Activated CD8-positive, alpha-beta T cell treated with anti-CD3 and anti-CD28 coated beads, Interleukin-2, amount 10 ng/mL, durations not matched to agents 7 days and 5 days (primary cell): ENCODE measurements at places on chromosomes 3 and 15. TPM values are rescaled to one million over a fixed set of nuclear protein-coding genes. Genes with fewer than 3 reads are reported as not detected.

The P2RY1 gene
- total RNA-seq, result 0.37 TPM

The ZCWPW2 gene
- 0.31 TPM for total RNA-seq

The THRB gene
- not detected for total RNA-seq

The VIPR1 gene
- total RNA-seq, result 9.5 TPM

DNA sequence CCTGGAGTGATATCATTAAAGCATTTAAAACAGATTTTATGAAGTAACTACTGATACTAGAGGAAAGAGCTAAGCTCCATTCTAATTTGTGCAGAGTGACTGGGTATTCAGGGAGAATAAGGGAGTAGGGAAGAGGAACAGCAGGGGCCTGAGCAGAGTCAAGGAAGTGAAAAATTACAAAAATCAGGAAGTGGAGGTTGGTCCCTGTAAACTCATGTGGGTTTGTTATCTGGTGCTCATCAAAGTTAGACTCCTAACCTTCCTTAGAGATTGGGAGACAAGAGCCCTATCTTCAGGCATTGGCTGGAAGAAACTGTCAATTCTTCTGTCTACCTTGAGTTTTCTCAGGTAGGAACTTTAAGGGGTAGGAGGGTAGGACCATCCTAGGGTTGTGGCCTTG lies 82.5 kb downstream of the NEK11 start:
- no peak overlapping the region for H3K4me3 ChIP-seq
- no peaks in the 10 kb centered on the region for H3K27me3 ChIP-seq
- no peak overlapping the region for H3K27ac ChIP-seq

DNA sequence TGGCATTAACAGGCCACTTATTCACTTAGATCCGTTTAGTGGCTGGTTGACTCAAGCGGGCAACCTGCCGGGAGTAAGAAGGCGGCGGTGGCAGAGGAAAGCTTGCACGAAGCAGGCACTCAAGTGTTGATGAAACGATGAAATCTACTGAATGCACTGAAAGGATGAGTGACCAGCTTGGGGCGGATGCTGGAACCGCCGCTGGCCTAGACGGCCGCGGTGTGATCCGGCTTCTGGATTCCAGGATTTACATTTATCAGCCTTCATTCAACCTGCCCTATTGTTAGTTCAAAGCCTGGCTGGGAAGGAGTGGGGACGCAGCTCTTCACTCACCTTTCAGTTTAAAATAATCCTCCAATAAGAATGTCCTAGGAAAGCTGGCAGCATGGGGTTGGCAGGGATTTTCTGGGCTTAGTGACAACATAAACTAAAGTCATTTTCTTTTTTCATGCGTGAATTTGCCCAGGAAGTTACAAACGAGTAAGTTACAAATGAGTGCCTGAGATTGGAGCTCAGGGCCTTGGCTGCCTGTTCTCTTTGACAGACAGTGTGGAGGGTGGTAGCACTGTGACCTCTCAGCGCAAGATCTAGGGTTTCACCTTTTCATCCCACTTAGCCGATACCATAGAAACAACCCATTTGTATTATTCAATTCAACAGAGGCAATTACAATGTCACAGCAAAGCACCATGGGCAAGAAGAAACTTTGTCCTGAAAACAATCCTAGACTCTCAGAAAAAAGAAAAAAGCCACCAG lies 1.1 kb upstream of the PLCH1 start:
- H3K36me3 ChIP-seq, result no peaks in the 10 kb centered on the region
- no peak overlapping the region for H3K4me3 ChIP-seq
- peaks cover 21% of the 10 kb centered on the region for H3K4me1 ChIP-seq
- H3K27ac ChIP-seq, result no peak overlapping the region

DNA sequence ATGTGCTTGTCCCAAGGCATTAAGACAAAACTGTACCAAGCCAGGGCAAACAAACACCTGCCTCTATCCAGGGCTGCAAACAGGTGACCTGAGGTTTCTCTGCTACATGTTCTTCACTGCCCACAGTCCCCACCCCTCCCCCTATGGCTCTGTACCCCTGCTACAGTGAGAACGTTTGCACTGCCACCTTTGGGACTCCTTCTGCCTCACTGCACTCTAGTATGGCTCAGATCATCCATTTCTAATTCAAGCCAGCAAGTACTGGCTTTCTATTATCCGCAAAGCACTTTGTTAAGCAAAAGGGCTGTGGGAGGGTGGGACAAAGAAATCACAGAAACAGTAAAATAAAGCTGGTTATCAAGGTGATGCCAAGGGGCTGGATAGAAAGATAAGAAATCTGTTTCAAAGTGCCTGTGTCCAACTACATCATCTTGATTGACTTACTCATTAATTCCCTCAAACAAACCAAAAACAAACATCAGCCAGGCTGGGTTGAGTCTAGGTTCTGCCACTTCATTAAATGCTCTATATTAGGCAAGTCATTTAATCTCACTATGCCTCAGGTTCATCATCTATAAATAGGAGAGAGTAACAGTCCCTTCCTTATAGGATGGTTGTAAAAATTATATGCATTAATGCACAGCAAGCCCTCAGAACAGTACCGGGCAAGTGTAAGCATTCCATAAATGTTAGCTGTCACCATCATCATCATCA lies 95.3 kb downstream of the PDZRN3 start:
- no peak for DNase-seq
- H3K4me1 ChIP-seq, result no peaks in the 10 kb centered on the region
- no peak overlapping the region for H3K27ac ChIP-seq
- no peak overlapping the region for H3K4me3 ChIP-seq
- H3K27me3 ChIP-seq, result no peaks in the 10 kb centered on the region

- no peaks in the 10 kb centered on the region for H3K36me3 ChIP-seq
- H3K4me1 ChIP-seq, result peaks cover 16% of the 10 kb centered on the region
- no peak overlapping the region for H3K27ac ChIP-seq
- no peak overlapping the region for H3K4me3 ChIP-seq
- H3K27me3 ChIP-seq, result peaks cover 38% of the 10 kb centered on the region
- no peak for DNase-seq
Measured at GRCh38 chr3:120909602-120909878, 1.5 kb downstream of the STXBP5L start.

DNA sequence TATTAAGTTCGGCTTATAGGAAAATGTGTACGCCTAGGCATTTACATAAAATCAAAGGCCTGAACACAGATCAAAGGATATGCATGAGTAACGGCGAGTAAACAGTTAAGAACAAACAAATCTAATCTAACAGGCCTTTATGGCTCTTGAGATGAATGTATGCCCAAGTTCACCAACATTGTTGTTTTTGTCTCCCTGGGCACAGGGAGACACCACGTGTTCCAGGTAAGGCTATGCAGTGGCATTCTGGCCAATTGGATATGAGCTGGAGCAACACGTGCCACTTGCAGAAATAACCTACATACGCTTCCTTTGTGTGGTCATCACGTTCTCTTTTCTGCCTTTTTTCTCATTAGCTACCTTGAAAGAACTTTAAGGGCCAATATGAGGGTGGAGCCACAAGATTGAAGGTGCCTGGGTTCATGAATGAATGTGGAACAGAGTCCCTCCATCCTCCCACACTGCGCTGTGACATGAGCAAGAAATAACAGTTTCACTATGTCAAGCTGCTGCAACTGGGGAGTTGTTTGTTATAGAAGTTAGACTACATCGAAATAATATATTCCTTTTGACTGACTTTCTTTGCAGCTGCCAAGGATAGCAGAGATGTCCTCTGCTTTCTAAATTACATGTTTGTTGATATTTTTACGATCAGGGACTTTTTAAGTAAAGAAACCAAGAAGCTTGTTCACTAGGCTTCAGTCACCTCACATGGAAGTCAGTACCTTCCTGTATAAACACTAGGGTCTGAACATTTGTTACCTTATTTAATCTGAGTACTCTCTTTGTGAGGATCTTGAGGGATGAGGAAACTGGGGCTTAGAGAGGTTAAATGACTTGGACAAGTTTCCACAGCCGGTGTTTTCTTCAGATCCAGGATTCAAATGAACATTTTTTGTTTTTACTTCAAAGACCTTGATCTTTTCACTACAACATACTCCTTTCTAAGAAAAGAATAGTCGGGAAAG lies 427.5 kb upstream of the TBL1XR1 start:
- no peak for DNase-seq
- H3K27me3 ChIP-seq, result no peaks in the 10 kb centered on the region
- peaks cover 1% of the 10 kb centered on the region for H3K36me3 ChIP-seq
- no peak overlapping the region for H3K27ac ChIP-seq

DNA sequence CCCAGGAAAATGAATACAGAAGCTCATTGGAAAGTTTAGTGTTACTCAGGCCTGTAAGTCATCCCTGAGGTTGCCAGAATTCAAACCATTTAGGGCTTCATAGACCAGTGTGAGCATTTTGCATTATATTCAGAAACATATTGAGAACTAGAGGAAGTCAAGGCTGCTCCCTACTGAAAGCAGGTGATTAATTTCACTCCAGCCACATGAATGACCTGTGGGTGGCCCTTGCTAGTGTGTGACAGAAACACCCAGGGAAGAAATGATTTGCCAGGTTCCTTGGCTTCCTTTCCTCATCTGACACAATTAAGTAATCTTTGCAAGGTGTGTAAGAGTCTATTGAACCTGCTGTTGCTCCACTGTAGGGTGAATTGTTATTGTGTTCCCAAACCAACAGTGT lies 61.8 kb downstream of the GAP43 start:
- peaks cover 19% of the 10 kb centered on the region for H3K27me3 ChIP-seq
- no peak overlapping the region for H3K27ac ChIP-seq
- DNase-seq, result no peak

DNA sequence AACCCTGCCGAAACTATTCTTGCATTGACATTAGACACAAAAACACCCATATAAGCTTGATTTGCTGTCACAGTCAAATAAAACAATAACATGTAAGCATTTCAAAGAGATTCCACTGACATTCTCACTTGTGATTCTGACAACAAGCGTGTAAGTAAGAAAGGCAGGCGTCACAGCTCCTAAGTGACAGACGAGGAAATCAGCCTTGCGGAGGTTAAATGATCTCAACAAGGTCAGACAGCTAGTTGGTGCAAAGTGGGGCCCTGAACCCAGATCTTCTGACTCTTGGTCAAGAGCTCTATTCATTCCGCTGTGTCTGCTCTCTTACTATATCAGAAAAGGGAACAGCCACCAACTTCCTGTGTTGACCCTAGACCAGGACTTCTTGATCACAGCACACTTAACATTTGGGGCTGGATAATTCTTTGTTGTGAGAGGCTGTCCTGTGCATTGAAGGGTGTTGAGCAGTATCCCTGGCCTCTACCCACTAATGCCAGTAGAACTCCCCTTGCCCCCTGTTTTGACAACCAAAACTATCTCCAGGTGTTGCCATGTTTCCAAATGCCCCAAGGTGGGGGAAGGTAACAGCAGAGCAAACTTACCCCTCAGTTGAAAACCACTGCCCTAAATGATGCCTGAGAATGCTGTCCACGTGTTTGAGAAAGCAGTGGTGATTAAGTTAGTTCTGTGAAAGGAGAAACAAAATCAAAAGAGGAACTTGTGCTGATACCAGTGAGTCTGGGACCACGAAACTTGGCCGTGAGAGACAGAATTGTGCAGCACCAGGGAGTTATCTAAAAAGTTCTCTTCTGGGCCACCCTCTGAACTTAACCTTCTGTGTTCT lies 86.1 kb downstream of the LIPC start:
- DNase-seq, result peak; percentile 48
- peaks cover 69% of the 10 kb centered on the region for H3K4me1 ChIP-seq
- H3K4me3 ChIP-seq, result peak overlapping the region; percentile 15

DNA sequence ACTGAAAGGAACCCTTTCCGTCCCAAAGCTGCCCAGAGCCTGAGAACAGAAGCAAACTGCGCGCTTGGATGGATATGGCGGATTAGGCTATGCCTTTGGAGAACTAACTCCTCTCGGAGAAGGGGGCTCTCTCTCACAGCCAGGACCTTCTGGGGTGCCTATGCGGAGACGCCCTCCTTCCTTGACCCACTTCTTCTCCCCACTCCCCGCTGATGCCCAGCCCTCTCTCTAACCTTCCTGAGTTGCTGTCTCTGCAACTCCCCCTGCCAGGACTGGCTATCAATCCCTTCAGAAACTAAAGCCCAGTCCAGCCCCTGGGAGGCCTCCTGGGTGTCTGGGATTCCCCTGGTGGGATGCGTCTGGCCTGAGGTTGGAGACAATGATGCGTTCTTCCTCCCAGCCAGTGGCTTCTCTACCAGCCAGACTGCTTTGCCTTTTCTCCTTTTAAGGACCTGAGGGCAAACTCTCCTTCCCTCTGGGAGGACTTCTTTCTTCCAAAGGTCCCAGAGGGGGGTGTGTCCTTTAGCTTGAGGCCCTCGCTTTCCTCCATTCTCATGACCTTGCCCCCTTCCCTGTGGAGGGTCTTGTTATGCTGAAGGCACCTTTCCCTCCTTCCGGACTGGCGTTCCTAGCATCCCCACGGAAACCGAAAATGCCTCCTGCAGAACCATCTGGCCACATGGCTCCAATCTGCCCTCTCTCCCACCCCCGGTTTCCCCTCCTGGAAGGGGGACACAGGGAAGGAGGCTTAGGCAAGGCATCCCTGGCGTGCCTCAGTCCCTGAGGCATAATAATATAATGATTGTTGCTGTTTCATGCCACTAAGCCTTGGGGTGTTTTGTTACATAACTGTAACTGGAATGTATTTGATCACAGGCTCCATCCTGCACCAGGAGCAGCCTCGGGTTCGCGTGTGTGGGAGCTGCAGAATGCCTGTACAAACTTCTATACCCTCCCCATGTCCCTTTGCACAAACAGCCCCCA lies 63.4 kb upstream of the C15orf39 start:
- H3K36me3 ChIP-seq, result peaks cover 12% of the 10 kb centered on the region
- H3K4me3 ChIP-seq, result no peak overlapping the region
- H3K4me1 ChIP-seq, result peaks cover 2% of the 10 kb centered on the region
- no peak overlapping the region for H3K27ac ChIP-seq

DNA sequence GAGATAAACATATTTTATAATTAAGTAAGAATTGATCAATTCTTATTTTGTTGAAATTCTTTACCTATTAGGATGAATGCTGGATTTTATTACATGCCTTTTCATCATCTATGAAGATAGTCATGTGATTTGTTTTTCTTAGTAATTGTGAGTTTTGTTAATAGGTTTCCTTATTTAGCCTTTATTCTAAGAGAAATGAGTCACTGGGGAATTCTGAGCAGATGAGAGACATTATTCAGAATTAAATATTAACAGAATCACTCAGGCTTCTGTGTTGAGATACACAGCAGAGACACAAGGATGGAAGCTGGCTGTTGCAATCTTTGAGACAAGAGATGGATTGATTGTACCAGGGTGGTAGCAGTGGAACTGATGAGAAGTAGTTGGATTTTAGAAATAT lies 7.4 kb upstream of the ANO10 start:
- no peak overlapping the region for H3K27ac ChIP-seq
- DNase-seq, result no peak
- H3K4me3 ChIP-seq, result no peak overlapping the region
- peaks cover 9% of the 10 kb centered on the region for H3K27me3 ChIP-seq
- peaks cover 18% of the 10 kb centered on the region for H3K4me1 ChIP-seq
- H3K36me3 ChIP-seq, result peaks cover 6% of the 10 kb centered on the region

- no peaks in the 10 kb centered on the region for H3K36me3 ChIP-seq
- no peak overlapping the region for H3K27ac ChIP-seq
- H3K4me3 ChIP-seq, result no peak overlapping the region
Measured at GRCh38 chr15:101156509-101157159, 95.2 kb downstream of the CHSY1 start.

- DNase-seq, result no peak
- peaks cover 5% of the 10 kb centered on the region for H3K36me3 ChIP-seq
- no peak overlapping the region for H3K4me3 ChIP-seq
Measured at GRCh38 chr3:30248423-30248822, 358.0 kb upstream of the TGFBR2 start.

- no peak for DNase-seq
- peaks cover 17% of the 10 kb centered on the region for H3K4me1 ChIP-seq
- H3K4me3 ChIP-seq, result no peak overlapping the region
- H3K27me3 ChIP-seq, result no peaks in the 10 kb centered on the region
- H3K36me3 ChIP-seq, result peaks cover 33% of the 10 kb centered on the region
Measured at GRCh38 chr15:41279535-41280283, 48.6 kb downstream of the CHP1 start.
